ENCODE measurements at places on chromosomes 3 and 15. TPM values are rescaled to one million over a fixed set of nuclear protein-coding genes. Genes with fewer than 3 reads are reported as not detected.

Gene C3orf70
- 4.2 TPM for polyA plus RNA-seq

Gene ILDR1
- polyA plus RNA-seq = 4.1 TPM

Gene TPRG1
- polyA plus RNA-seq = 1.4 TPM

Gene RASGRF1
- 26.0 TPM for polyA plus RNA-seq

Gene EPHB1
- polyA plus RNA-seq = 2.2 TPM

Gene SLC35G2
- polyA plus RNA-seq = 5.3 TPM

Gene GOLGA8T
- not detected for polyA plus RNA-seq

Gene CLDN18
- 62.9 TPM for polyA plus RNA-seq

Gene GP5
- polyA plus RNA-seq = 0.77 TPM

Gene EIF3J
- polyA plus RNA-seq = 92.6 TPM

Gene CFAP20DC
- 7.5 TPM for polyA plus RNA-seq

Gene CTXND1
- 30.1 TPM for polyA plus RNA-seq

Gene GABRR3
- polyA plus RNA-seq = not detected

Gene RASGRP1
- polyA plus RNA-seq = 1.7 TPM

Gene PPP1R14D
- 0.20 TPM for polyA plus RNA-seq

Gene ZBED2
- polyA plus RNA-seq = 0.25 TPM

Gene NPAP1
- 0.69 TPM for polyA plus RNA-seq

Gene CELF6
- polyA plus RNA-seq = 1.8 TPM

Gene KBTBD13
- 0.67 TPM for polyA plus RNA-seq

Gene PROK2
- 0.11 TPM for polyA plus RNA-seq

Gene MESP2
- polyA plus RNA-seq = not detected

Gene CCR1
- 6.1 TPM for polyA plus RNA-seq

Gene RARB
- polyA plus RNA-seq = 40.1 TPM

Gene B3GALNT1
- polyA plus RNA-seq = 28.2 TPM

Gene SNAP23
- polyA plus RNA-seq = 90.8 TPM
